Activated CD4-positive, alpha-beta T cell treated with anti-CD3 and anti-CD28 coated beads for 36 hours (primary cell): ENCODE measurements at places on chromosomes 3 and 15.

GRCh38 chr3:39062180-39062579 is 10.4 kb downstream of the WDR48 start:
- no peak for DNase-seq

- no peak for DNase-seq
Observed at GRCh38 chr3:184373422-184373821, 4.6 kb downstream of the THPO start.

GRCh38 chr3:141070727-141071357 is 19.7 kb downstream of the SPSB4 start:
- no peak for DNase-seq

DNA sequence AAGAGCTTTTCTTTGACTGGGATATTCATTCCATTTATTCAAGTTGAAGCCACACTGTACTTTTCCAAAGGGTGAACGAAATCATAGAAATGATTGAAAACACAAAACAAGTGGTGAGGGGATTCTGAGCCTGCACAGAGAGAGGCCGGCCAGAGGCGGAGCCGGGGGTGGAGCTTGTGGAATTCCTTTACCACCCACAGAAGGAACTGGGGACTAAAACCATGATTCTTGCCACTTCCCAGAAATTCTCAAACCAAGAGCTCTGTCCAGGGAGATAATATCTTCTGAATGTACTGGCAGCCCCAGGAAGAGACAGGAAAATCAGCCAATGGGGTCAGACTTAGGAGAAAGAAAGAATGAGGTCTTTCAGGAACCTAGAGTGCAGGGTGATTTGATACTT is 20.8 kb downstream of the FBN1 start:
- no peak for DNase-seq

- DNase-seq, result no peak
Observed at GRCh38 chr3:178454726-178455125, 81.5 kb upstream of the KCNMB2 start.

GRCh38 chr3:20194793-20195460 is 8.9 kb upstream of the SGO1 start:
- DNase-seq, result no peak

DNA sequence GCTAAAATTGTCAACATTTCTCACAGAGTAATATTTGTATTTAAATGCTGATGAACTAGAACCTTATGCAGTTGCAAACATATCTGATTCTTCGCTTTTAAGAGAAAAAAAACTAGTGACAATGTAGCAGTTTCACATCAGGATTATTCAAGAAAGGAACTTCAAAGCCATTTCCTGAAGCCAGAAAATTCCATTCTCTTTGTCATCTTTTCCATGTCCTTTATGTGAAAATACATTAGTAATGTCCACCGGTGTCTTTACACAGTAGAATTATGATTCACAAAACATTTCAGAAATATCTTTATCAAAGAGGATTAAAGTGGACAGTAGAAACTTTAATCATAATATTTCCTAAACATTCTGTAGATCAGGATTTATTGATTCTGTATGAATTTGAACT is 12.7 kb upstream of the LXN start:
- DNase-seq, result no peak

GRCh38 chr3:155872904-155873646 is 2.6 kb downstream of the GMPS start:
- DNase-seq, result no peak

GRCh38 chr15:77282333-77282732 is 137.6 kb downstream of the PEAK1 start:
- no peak for DNase-seq

- no peak for DNase-seq
Observed at GRCh38 chr3:32706348-32707025, 21.5 kb downstream of the CNOT10 start.

DNA sequence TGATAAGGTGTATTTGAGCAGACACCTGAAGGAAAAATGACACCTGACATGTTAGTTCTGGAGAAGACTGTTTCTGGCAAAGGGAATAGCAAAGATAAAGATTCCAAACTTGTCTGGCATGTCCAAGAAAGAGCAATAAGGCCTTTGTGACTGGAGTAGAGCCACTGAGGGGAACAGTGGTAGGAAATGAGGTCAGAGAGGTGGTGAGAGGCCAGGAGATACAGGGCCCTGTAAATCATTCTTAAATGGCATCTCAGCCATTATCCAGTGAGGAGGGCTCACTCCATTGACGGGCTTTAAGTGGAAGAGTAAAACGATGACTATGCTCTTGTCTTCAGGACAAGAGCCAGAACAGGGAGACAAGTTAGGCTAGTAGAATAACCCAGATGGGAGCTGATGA is 4.5 kb downstream of the SLC49A4 start:
- no peak for DNase-seq

DNA sequence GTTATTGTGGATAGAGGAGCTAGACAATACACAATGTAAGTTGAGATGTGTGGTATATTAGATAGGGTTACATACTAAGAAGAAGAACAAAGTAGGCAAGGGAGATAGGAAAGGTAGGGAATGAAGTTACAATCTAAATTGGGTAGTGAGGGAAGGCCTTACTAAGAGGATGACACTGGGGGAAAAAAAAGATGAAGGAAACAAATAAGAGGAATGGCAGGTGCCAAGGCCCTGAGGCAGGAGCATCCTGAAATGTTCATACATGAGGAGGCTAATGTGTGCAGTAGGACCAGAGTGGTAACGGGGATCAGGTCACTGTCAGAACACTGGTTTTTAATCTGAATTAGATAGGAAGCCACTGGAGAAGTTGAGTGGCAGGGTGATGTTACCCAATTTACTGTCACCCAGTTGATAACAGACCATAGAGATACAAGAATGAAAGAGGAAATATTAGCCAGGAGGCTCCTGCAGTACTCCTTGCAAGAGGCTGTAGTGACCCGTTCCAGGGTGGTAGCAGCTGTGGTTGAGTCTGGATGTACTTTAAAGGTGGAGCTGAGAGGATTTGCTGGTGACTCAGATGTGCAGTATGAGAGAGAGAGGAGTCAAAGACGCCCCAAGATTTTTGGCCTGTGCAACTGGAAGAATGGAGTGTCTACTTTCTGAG is 14.4 kb downstream of the RTP1 start:
- no peak for DNase-seq

DNA sequence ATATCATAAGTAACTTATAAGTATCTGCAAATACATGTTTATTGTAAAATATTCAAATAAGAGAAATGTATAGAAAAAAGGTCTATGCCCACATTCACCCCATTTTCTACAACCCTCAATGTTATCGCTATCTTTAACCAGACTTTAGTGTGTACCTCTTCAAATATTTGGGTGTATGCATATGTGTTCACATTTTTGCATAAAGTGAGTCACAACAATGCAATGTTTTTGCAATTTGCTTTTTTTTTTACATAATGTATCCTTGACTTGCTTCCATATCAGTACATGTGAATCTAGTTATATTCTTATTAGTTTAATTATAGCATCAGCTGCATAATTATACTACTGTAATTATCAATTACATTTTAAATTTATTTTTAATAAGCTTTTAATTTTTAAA is 117.3 kb upstream of the LYSMD4 start:
- no peak for DNase-seq

GRCh38 chr3:11145888-11146287 is 8.4 kb upstream of the HRH1 start:
- DNase-seq, result no peak

- no peak for DNase-seq
Observed at GRCh38 chr3:27718459-27718858, 3.7 kb downstream of the EOMES start.

GRCh38 chr3:4533489-4534443 is 40.6 kb downstream of the ITPR1 start:
- DNase-seq, result no peak

DNA sequence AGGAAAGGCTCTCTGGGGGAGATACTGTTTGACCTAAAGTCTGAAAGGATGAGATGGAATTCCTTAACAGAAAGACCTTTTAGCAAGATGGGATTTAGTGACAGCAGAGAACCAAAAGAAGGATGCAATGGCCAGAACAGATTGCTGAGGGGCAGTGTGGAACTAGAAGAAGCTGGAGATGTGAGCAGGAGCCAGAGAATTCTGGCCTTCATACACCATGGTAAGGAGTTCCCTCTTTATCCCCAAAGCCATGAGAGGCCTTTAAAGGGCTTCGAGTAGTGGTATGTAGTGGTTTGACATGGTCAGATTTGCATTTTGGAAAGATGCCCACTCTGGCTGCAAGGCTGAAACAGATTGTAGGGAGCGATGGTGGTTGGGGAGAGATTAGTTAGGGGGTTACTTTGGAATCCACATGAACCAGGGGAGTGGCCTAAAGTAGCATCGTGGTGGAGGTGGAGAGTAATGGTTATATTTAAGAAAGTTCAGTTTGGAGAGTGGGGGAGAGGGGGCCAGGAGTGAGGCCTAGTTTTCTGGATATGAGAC is 34.0 kb upstream of the NPHP3 start:
- DNase-seq, result no peak

DNA sequence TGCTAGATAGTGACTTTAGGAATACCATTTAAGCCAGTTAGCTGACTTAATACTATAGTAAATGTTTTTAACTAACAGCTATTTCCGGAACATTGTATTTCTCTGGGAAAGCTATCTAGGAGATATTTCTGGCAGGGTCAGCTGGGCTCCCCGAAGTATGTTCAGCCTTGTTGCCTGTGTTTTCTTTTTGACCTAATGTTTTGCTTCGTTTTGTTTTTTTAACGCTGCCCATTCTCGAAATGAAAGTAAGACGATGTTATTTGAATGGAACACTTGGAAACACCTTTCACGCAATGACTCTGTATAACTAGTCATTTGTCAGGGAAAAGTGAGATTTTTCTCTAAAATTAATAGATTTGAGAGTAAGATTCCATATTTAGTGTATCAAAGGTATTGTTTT is 702.9 kb upstream of the NAALADL2 start:
- no peak for DNase-seq

GRCh38 chr3:114333180-114333922 is 39.5 kb downstream of the TIGIT start:
- no peak for DNase-seq

DNA sequence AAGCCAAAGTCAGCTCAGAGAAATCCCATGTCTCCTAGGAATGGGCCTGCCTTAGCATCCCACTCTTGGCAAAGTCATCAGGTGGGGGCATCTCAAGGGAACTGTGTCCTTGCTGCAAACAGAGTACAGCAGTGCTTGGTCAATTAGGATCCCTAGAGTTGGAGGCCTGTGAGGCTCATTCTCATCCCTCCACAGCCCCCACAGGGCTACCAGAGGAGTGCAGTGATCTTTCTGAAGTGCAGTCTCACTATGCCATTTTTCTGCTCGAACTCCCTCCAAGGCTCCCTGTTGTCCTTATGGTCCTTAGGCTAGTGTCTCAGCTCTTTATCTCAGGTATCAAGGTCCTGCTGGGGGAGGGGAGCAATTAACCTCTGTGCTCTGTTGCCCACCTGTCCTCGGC is 31.1 kb downstream of the TMEM40 start:
- no peak for DNase-seq

DNA sequence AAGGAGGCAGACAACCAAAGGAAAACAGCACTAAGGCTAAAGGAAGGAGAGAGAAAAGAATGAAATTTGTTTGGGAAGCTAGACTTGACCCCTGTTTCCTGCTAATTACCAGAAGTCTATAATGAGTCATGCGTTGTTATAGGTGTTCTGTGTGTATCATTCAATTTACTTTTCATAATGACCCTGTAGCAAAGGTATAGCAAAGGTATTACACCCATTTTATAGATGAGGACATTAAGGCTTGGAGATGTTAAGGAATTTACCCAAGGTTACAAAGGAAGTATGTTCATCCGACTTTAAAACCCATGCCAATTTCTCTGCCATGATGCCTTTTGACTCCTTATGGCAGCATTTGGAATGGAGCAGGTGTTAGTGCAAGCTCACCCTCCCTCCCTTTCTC is 54.9 kb downstream of the RAP2B start:
- no peak for DNase-seq

DNA sequence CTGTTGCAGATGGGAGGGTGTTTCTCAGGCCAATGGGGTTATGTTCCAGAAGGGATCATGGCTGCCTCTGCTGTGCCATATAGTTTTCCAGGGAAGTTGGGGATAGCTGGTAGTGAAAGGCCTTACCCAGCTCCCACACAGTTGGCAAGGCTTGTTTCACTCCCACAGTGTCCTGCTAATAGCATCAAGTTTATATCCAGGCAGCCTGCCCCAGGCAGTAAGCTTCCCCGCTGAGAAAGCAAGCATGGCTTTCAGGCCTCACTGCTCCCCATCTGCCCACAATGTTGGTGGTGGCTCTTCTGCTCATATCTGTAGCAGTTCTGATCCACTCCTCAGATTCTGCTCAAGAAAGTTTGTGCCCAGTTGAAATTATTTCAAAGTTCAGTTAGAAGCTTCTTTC is 50.9 kb upstream of the DCBLD2 start:
- no peak for DNase-seq

- no peak for DNase-seq
Observed at GRCh38 chr3:41102053-41102556, 97.2 kb upstream of the CTNNB1 start.

GRCh38 chr15:100438570-100438969 is 90.2 kb downstream of the CERS3 start:
- DNase-seq, result peak; percentile 56

DNA sequence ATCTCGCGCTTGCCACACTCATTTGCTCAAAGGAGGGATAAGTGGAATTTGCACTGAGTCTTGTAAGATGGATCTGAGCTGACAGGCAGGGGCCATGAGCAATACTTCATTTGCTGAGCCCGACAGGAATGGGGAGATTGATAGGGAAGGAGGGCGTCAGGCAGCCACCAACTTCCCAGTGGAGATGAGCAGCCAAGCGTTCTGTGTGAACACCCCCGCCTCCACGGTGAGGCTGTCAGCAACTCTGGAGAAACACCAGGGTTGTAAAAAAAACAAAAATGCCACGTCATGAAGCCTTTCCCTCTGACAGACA is 36.8 kb downstream of the TLE3 start:
- no peak for DNase-seq

GRCh38 chr15:38226608-38227266 is 25.9 kb upstream of the SPRED1 start:
- no peak for DNase-seq

- DNase-seq, result peak; percentile 56
Observed at GRCh38 chr15:51281368-51281967, 56.9 kb downstream of the CYP19A1 start.

GRCh38 chr15:83206526-83207008 is 1.1 kb downstream of the HDGFL3 start:
- DNase-seq, result no peak

- DNase-seq, result no peak
Observed at GRCh38 chr3:177250151-177250550, 52.9 kb upstream of the TBL1XR1 start.

DNA sequence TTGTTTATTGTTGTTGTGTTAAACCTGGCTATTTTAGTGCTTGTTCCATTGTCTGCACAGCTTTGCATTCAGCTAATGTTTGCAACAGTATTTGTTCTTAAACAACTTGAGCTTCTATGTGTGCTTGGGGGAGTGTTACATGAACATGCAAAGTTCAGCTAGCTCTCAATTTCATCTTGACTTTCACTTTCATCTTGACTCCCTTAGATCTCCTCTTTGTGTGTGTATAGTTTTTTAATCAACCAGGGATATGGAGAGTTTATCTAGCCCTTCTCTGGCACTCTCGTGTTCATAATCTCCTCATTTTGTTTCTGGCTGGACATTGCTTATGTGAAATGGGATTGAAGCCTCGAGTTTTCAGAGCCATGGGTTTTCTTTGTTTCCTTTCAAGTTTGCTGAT is 212.4 kb upstream of the ZBTB20 start:
- DNase-seq, result no peak

GRCh38 chr3:188918093-188918492 is 253.7 kb upstream of the TPRG1 start:
- DNase-seq, result no peak

- no peak for DNase-seq
Observed at GRCh38 chr3:7207125-7207524, 346.2 kb downstream of the GRM7 start.

GRCh38 chr3:60575718-60576272 is 675.5 kb downstream of the FHIT start:
- DNase-seq, result no peak
